ENCODE measurements at places on chromosomes 16 and 17.

- DNase-seq, result no peak
Observed at GRCh38 chr16:67199011-67199807, at the start of gene ELMO3. TSS of gene ELMO3 (plus strand) at chr16:67199131. CDS start at chr16:67199327, 196 bp downstream.

DNA sequence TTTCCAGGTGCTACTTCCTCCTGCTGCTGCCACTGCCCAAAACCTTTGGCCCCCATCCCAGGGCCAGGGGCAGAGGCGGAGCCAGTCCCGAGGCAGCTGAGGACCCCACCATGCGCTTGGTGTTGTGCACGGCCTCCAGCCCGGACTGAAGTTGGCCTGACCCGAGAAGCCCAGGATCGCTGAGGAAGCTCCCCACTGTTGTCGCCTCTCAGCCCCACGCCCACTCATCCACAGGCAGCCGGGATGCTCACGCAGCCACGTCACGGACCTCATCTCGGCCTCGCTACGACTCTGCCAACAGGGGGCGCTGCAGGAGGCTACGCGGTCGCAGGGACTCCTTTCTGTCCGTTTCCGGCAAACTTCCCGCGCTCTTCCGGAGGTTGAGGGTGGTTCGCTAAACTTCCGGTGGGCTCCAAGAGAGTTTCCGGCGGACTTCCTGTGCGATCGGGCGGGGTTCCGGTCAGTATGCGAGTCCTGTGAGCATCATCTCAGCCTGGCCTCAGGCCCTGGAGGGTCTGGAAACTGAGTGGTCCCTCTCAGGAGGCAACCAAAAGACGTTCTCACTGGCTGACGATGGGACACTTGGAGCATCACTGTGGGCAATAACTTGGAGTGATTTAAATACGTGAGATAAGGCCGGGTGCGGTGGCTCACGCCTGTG, 12.4 kb downstream of the ZG16B start:
- DNase-seq, result peak; percentile 56

- no peak for DNase-seq
Observed at GRCh38 chr17:50052241-50052796, 3.6 kb upstream of the ITGA3 start.

- DNase-seq, result no peak
Observed at GRCh38 chr17:50692448-50693035, 15.2 kb downstream of the ANKRD40 start.

DNA sequence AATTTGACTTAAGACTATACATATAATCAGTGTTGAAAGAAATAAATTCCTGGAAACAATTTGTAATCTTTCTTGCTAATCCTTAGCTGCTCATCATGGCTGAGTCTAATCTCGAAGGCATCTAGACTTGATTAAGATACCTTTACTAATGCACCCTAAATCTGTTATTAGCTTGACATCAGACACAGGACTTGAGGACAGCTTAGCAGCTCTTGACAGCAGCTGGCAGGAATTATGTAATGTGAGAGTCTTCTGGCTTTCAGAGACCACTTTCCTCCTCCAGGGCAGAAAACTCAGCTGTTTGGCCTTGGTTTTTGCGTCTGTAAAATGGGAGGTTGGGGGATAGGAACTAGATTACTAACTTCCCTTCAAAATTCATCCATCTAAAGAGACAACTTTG, 7.1 kb upstream of the MPP2 start:
- no peak for DNase-seq

DNA sequence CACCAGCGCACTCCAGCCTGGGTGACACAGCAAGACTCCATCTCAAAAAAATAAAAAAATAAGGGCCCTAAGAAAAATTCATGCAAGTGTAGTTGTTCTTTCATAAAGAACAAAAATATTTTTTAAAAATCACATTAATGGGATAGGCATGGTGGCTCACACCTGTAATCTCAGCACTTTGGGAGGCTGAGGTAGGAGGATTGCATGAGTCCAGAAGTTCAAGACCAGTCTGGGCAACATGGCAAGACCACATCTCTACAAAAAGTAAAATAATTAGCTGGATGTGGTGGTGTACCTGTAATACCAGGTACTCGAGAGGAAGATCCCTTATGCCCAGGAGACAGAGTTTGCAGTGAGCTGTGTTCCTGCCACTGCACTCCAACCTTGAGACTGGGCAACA, 15.2 kb upstream of the BRIP1 start:
- no peak for DNase-seq

- DNase-seq, result no peak
Observed at GRCh38 chr16:73060892-73061490, 13.1 kb upstream of the ZFHX3 start.

GRCh38 chr17:4710693-4711634, 532 bp downstream of the ARRB2 start:
- DNase-seq, result no peak

DNA sequence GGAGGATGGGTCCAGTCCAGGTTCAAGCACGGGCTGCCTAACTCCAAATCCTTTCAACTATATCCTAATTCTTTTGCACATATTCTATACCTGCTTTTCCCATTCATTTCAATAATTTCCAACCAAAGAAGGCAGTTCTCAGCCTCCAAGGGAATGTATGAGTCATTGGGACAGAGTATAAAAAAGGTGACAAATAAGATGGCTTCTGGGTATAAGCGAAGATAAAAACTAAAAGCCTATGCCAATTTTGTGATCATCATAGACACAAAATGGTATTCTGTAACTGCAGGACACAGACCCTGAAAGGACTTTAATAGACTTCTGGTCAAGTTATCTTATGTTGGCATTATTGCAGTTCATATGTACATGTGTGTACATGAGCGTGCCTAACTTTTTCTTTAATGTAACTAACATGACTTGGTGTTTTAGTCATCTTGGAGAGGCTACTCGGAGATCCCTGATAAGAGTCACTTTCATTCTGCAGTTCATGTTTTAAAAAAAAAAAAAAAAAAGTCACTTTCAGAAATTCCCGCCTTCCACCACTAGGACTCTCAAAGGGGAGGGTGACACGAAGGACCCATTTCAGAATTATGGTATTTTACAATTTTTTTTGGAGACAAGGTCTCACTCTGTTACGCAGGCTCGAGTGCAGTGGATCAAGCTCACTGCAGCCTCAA, 17.3 kb downstream of the COG1 start:
- no peak for DNase-seq

GRCh38 chr17:68863091-68863652, 92.0 kb downstream of the ABCA8 start:
- DNase-seq, result no peak

- DNase-seq, result no peak
Observed at GRCh38 chr16:56513091-56513490, 6.7 kb downstream of the BBS2 start.

GRCh38 chr17:10211666-10212065, 13.3 kb upstream of the GAS7 start:
- no peak for DNase-seq

GRCh38 chr17:8133399-8133798, 9.5 kb upstream of the HES7 start:
- no peak for DNase-seq

GRCh38 chr17:13099926-13100325, 82.1 kb upstream of the ELAC2 start:
- DNase-seq, result no peak

GRCh38 chr16:53999841-54000240, 286.7 kb downstream of the IRX3 start:
- DNase-seq, result no peak

- no peak for DNase-seq
Observed at GRCh38 chr16:19131825-19132218, 18.1 kb downstream of the ITPRIPL2 start.

GRCh38 chr17:57518587-57519581, 226.2 kb downstream of the CCDC182 start:
- no peak for DNase-seq

- DNase-seq, result no peak
Observed at GRCh38 chr16:53629151-53629550, 74.5 kb downstream of the RPGRIP1L start.

GRCh38 chr17:68505951-68506350, 6.3 kb upstream of the PRKAR1A start:
- no peak for DNase-seq

- DNase-seq, result no peak
Observed at GRCh38 chr17:48642059-48642842, 16.1 kb upstream of the HOXB9 start.

Data from activated CD4-positive, CD25-positive, alpha-beta regulatory T cell (primary cell).